A549 treated with DMSO at 1 μM for 4 hours (cell line): ENCODE measurements at places on chromosomes 11 and 22. TPM values are rescaled to one million over a fixed set of nuclear protein-coding genes. Genes with fewer than 3 reads are reported as not detected.

SCN2B gene
- total RNA-seq, result not detected in 5 replicates

PHOX2A gene
- not detected in 5 replicates for total RNA-seq

PDGFB gene
- total RNA-seq, result 3.5 to 4.7 TPM (median 4.3 TPM) in 5 replicates

LDHAL6A gene
- total RNA-seq, result not detected in 5 replicates

XPNPEP3 gene
- 8.1 to 12.0 TPM (median 9.6 TPM) in 5 replicates for total RNA-seq

SLC22A25 gene
- total RNA-seq, result not detected in 5 replicates

UPB1 gene
- not detected in 5 replicates for total RNA-seq

OR51I2 gene
- not detected in 5 replicates for total RNA-seq

PRRG4 gene
- 0.47 to 0.76 TPM (median 0.62 TPM) in 5 replicates for total RNA-seq

ZBTB16 gene
- not detected in 5 replicates for total RNA-seq

TLCD5 gene
- 5.7 to 7.9 TPM (median 7.6 TPM) in 5 replicates for total RNA-seq

CRYBA4 gene
- not detected in 5 replicates for total RNA-seq

OR8D4 gene
- total RNA-seq, result not detected in 5 replicates

FBLN1 gene
- total RNA-seq, result 38.9 to 48.7 TPM (median 46.3 TPM) in 5 replicates

FADD gene
- total RNA-seq, result 61.0 to 81.3 TPM (median 73.0 TPM) in 5 replicates
